ENCODE measurements at places on chromosomes 6 and 20. TPM values are rescaled to one million over a fixed set of nuclear protein-coding genes. Genes with fewer than 3 reads are reported as not detected.

Gene TRIM10
- total RNA-seq, result 0.38 TPM

Gene THBD
- total RNA-seq, result 144 TPM

Gene SOX18
- 5.8 TPM for total RNA-seq

Gene TMEM14B
- total RNA-seq, result 46.7 TPM

Gene CAP2
- total RNA-seq, result 1.4 TPM

Gene NKAPL
- not detected for total RNA-seq

Gene MTO1
- 29.6 TPM for total RNA-seq

Gene KCNS1
- 1.6 TPM for total RNA-seq

Gene SAMD10
- 11.3 TPM for total RNA-seq

Gene TRIM40
- total RNA-seq, result not detected

Gene BEND6
- total RNA-seq, result 0.27 TPM

Gene TFAP2C
- 63.9 TPM for total RNA-seq

Gene RNASET2
- total RNA-seq, result 49.1 TPM

Gene SMLR1
- total RNA-seq, result not detected

Gene BTNL2
- not detected for total RNA-seq

Gene CNBD2
- total RNA-seq, result 6.2 TPM

Gene LY6G6D
- 9.5 TPM for total RNA-seq

Gene CEP162
- 5.4 TPM for total RNA-seq

Gene EPM2A
- 6.0 TPM for total RNA-seq

Gene RSPH3
- 11.0 TPM for total RNA-seq

Gene EBF4
- total RNA-seq, result 5.0 TPM

Gene PI16
- 2.2 TPM for total RNA-seq

Gene KIF25
- not detected for total RNA-seq

Gene FAXC
- total RNA-seq, result 0.04 TPM

Gene PNLDC1
- total RNA-seq, result 1.5 TPM

Gene C20orf144
- total RNA-seq, result not detected

Gene TNNC2
- not detected for total RNA-seq

Gene VTA1
- total RNA-seq, result 50.4 TPM

Gene SLC32A1
- total RNA-seq, result not detected

Gene KIF13A
- total RNA-seq, result 88.5 TPM

Gene ASIP
- total RNA-seq, result not detected

Gene HLA-DMA
- 24.3 TPM for total RNA-seq

Gene COL9A3
- total RNA-seq, result 5.6 TPM

Gene PSMB8
- 63.9 TPM for total RNA-seq

Gene L3MBTL1
- total RNA-seq, result 8.1 TPM

Gene CCR6
- 1.5 TPM for total RNA-seq

Gene PAX1
- total RNA-seq, result not detected

Gene HAO1
- total RNA-seq, result not detected

Gene DCDC2
- 0.20 TPM for total RNA-seq

Data from lower leg skin (tissue), 4 donors.